ENCODE measurements at places on chromosomes 2 and 18.

GRCh38 chr2:157784169-157784822 lies 91.8 kb downstream of the ACVR1 start:
- no peak for DNase-seq

DNA sequence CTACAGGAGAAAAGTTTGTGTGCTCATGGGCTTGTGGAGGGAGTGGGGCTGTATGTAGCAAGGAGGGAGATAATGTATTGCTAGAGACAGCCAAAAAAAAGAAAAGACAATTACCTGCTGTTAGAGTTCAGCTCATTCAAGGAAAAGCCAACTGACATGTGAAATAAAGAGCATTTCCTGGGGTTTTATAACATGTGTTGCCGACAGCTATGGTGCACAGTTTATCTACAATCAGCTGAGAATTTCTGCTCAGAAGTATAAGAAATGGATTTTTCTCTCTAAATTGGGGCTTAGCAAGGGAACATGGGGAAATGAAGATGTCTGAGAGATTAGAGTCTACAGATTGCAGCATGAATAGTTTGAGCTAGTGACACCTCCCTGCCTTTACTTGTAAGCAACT lies 674.1 kb downstream of the SUCLG1 start:
- no peak for DNase-seq

DNA sequence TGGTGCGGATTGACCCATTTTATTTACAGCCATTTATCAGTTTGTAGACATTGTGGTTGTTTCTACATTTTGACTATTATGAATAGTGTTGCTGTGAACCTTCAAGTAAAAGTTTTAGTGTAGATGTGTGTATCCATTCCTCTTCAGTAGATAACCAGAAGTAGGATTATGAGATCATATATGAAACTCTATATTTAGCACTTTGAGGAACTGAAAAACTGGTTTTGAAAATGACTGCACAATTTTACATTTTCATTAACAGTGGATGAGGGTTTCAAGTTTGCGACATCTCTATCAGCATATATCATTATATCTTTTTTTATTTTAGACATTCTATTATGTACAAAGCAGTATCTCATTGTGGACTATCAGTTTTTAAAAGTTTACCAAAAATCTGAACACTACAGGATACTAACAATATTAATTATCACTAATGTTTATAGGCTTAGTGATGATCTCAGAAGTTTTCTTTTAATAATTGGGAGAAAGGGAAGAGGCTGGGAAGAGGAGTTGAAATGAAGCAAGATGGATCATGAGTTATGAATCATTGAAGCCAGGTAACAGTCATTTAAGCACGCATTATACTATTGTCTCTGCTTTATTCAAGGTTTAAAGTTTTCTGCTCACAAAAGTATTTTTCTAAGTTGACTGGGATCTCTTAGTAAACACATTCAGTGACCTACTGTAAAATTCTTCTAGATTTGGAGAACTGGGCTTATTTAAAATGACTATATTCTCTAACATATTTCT lies 329.0 kb upstream of the LRATD1 start:
- no peak for DNase-seq

DNA sequence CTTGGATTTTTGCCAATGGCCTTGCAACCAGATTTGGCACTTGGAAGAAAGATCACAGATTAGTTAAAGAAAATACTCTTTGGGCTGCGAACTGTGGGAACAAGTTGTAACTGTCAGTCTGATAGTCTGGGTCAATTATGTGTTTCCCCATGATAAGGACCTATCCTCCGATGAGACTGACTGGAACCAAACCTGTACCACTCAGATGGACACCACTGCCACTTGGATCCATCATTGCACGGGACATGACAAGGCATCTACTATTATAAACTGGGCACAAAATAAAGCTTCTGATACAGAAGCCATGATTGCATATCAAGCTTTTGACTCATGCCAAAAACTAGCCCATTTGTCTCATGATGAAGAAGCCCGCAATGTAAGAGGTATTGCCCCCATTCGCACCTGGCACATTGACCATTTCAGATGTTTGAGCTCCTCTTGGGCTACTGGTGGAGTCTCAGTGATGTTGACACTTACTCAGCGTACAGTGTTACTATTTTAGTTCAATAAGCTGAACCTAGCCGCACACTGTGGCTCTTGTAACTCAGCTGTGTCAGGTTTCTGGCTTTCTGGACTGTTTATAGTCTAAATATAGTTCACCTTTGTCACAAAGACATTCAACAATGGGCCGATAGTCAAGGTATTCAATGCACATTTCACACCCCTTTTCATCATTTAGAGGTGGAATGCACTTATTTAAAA lies 179.8 kb upstream of the RBBP8 start:
- DNase-seq: no peak

- DNase-seq: peak; percentile 54
Measured at GRCh38 chr18:58900015-58900649, 35.5 kb downstream of the ZNF532 start.

DNA sequence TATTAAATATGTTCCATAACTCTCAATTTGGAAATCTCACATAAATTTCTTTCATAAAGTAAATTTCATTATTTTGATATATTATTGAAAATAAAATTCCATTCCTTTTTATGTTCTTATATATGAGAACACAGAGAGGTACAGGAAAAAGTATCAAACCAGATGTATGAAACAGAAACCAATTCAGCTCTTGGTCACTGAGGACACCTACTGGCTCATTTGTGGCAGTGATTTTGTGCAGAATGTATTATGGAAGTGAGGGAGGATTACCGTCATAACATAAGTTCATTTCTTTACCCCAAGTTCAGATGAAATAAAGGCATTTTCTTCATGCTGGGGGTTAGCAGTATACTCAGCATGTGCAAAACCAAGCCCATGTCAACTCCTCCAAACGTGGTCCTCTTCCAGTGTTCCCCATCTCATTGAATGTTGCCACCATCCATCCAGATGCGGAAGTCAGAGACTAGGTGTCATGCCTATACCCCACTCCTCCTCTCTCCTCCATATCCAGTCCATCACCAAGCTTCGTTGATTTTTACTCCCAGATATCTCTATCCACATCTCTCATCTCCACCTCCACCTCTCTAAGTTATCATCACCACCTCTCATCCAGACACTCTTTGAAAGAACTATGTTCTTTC lies 41.7 kb upstream of the MALL start:
- peak; percentile 69 for DNase-seq

GRCh38 chr18:37673671-37674070 lies 108.1 kb upstream of the CELF4 start:
- DNase-seq: no peak

GRCh38 chr2:95385570-95385984 lies 16.9 kb upstream of the FAHD2A start:
- no peak for DNase-seq

GRCh38 chr2:113861740-113862139 lies 28.1 kb upstream of the ACTR3 start:
- no peak for DNase-seq

DNA sequence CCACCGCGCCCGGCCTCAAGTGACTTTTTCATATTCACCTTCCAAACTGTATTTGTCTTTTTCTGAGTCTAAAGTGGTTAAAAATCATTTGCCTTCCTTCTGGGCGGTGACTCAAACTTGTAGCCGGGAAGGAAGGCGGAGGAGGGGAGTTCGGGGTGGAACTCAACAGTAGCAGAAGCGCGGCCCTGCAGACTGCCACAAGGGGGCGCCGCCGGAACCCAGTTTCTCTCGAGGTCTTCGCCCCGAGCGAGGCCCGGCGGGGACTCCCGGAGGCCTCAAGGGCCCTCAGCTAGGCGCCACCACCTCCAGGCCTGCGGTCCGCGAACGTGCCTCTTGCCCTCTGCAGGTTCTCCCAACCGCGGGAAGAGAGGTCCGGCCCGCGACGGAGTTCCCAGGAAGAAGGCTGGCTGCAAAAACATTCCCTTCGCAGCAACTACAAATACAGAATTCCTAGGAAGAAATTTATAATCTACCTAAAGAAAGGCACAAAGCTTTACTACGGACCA lies 16.8 kb upstream of the ITM2C start:
- peak; percentile 82 for DNase-seq

DNA sequence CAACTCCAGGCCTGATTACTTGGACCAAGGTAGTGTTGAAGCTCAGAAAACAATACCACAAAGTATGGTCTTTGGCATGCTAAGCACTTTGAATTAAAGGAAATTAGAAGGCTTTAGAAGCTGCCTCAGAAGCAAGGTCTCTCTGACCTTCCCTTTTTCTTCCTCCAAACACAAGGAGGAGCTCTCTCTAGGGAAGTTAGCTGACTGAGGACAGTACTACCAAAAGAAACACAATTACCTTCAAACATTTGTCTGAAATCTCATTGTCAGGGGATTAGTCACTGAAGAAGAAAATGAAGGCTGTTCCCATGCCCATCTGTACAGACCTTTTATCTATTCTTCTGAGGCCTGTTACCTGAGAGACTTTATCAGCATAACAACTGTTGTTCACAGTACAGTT lies 279.3 kb downstream of the CDH20 start:
- no peak for DNase-seq

- peak; percentile 87 for DNase-seq
Measured at GRCh38 chr2:120522151-120522751, 176.3 kb downstream of the INHBB start.

- DNase-seq: no peak
Measured at GRCh38 chr2:10390369-10390801, 57.7 kb downstream of the ODC1 start.

DNA sequence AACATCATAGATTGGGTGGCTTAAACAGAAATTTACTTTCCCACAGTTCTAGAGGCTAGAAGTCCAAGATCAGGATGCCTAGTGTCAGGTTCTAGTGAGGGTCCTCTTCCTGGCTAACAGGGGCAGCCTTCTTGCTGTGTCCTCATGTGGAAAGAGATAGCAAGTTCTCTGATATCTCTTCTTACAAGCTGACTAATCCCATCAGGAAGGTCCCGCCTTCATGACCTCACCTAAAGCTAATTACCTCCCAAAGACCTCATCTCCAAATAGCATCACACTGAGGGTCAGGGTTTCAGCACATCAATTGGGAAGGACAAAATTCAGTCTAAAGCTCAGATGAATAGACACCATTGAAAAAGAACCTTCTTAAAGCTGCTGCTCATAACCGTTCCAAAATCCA lies 22.9 kb downstream of the ACVR1 start:
- no peak for DNase-seq

- DNase-seq: no peak
Measured at GRCh38 chr2:43851011-43851980, 12.5 kb downstream of the ABCG8 start.

GRCh38 chr18:3930126-3931012 lies 480.4 kb downstream of the TGIF1 start:
- DNase-seq: no peak

All from fibroblast of villous mesenchyme (primary cell).